Activated CD8-positive, alpha-beta T cell treated with anti-CD3 and anti-CD28 coated beads for 36 hours (primary cell): ENCODE measurements at places on chromosomes 4 and X. TPM values are rescaled to one million over a fixed set of nuclear protein-coding genes. Genes with fewer than 3 reads are reported as not detected.

DNA sequence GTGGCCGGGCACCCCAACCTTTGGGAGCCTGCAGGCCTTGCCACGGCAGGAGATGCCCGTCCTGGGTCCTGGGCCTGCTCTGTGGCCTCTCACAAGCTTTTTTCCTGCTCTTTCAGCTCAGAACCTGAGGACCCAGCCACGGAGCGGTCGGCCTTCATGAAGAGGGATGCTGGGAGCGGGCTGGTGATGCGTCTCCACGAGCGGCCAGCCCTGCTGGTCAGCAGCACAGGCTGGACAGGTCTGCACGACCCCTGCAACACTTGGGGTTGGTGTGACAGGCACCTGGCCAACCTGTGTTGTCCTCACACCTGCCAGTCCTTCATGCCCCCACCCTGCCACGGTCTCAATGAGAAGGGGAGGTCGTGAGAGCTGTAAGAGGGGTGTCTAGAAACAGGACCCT lies 170.0 kb downstream of the ADRA2C start:
- H3K27me3 ChIP-seq, result peaks cover 3% of the 10 kb centered on the region
- H3K4me3 ChIP-seq, result no peak overlapping the region
- H3K4me1 ChIP-seq, result no peaks in the 10 kb centered on the region
- H3K27ac ChIP-seq, result no peak overlapping the region
- H3K36me3 ChIP-seq, result no peaks in the 10 kb centered on the region
- DNase-seq, result no peak

DNA sequence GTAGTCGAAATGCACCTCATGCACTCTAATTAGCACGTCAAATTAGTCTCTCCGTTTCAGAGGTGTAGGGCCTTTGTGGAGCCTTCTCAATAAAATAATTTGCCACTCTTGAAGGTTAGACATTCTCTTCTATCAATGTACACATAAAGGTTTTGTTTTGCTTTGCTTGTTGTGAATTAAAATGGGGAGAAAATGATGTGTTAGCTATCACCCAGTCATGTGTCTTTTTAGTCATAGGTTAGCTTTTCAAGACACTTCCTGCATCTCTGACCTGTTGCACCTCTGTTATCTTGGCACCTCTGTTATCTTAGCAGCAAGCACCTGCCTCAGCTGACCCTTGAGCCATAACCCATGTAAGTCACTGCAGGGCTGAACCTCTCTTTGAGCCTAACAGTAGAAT lies 936 bp downstream of the TMEM144 start:
- peaks cover 16% of the 10 kb centered on the region for H3K4me1 ChIP-seq
- H3K36me3 ChIP-seq, result no peaks in the 10 kb centered on the region
- no peak for DNase-seq
- peaks cover 33% of the 10 kb centered on the region for H3K27me3 ChIP-seq
- no peak overlapping the region for H3K27ac ChIP-seq

DNA sequence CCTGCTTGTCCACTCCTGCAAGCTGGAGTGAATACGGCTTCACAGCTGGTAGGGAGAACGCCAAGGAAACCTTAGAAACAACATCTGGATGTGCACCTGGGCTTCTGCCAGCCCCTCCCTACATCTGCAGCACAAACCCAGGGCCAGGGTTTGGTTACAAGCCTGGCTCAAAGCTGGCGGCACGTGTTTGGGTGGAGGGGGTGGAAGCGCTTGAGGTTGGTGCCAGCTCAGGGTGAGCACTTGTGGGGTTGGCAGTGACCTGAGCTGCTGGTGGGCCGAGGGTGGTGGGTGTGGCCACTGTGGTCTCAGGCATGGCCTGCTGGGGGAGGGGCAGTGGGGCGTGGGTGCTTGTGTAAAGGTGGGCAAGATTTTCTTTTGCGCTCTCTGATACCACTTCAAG lies 15.6 kb downstream of the ELF4 start:
- H3K4me3 ChIP-seq, result no peak overlapping the region
- H3K27me3 ChIP-seq, result no peaks in the 10 kb centered on the region
- DNase-seq, result peak; percentile 41
- H3K36me3 ChIP-seq, result peaks cover 3% of the 10 kb centered on the region
- H3K27ac ChIP-seq, result peak overlapping the region; percentile 55

Gene DCLK2
- not detected for total RNA-seq

Gene C4orf50
- 0.07 TPM for total RNA-seq

Gene NSG1
- total RNA-seq, result 5.6 TPM

Gene BEX2
- total RNA-seq, result 14.6 TPM
